ENCODE measurements at places on chromosomes 1 and 21.

DNA sequence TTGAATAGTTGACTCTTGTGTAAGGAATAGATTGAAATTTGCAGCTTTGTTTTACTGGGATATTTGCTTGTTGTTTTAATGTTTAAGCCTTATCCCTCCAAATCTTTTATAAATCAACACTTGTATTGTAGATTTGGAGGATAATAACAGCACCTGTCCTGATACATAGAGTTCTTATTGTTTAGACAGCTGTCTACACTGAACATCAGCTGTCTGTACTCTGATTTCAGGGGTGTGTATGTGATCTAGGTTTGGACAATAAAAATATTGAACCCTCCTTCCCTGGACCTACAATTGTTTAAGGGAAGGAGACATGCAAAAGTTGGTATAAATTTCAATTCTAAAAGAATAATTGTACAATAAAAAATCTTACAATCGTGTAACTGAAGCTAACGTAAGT lies 48.3 kb upstream of the DPH5 start:
- DNase-seq: no peak

GRCh38 chr1:116099379-116099778 lies 11.8 kb upstream of the MAB21L3 start:
- no peak for DNase-seq

- no peak for DNase-seq
Measured at GRCh38 chr1:162502928-162503327, 5.3 kb downstream of the UHMK1 start.

DNA sequence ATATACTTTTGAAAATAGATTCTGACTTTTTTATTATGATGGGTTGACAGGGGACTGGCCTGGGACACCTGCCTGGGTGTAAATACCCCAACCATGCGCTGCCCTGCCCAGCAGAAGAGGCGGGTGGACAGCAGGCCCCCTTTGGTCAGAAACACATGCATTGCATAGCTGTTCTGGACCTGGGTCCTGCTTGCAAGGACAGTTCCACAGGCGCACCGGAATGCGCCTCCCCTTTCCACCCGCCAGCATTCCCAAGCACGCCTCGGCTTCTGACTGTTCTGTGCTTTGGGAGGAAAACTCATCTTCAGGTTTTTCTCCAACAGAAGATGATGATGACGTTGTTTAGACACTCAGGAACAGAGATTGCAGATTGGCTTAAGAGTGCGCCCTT lies 428 bp upstream of the ZNF678 start:
- DNase-seq: no peak

GRCh38 chr1:212125654-212126053 lies 90.1 kb downstream of the DTL start:
- DNase-seq: no peak

DNA sequence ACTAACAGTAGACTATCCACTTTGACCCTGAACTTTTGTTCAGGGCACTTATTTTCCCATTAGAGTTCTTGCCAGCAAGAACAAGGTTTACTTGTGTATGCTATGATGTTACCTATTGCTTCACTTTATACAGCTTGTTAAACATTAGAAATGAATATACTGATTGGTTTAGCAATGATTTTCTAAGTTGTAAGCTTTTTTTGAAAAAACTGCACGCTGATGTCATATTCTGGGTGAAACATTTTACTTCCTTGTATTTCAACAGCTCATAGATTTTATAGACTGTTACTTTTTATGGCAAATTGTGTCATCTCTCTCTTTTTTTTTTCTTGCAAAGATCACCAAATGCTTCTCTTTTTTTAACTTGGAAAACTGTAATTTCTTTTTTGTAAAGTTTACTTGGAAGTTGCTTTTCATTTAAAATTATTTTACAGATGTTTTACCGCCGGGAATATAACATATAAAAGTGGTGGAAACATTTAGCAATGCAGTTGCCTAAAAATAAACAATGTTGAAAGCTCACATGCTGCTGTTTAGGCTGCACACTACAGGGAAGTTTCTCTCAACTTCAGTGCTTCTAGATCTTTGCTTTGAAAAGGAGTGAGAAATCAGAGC lies 215.3 kb upstream of the NFIA start:
- DNase-seq: no peak

- peak; percentile 74 for DNase-seq
Measured at GRCh38 chr1:24898152-24898908, 31.7 kb downstream of the RUNX3 start.

DNA sequence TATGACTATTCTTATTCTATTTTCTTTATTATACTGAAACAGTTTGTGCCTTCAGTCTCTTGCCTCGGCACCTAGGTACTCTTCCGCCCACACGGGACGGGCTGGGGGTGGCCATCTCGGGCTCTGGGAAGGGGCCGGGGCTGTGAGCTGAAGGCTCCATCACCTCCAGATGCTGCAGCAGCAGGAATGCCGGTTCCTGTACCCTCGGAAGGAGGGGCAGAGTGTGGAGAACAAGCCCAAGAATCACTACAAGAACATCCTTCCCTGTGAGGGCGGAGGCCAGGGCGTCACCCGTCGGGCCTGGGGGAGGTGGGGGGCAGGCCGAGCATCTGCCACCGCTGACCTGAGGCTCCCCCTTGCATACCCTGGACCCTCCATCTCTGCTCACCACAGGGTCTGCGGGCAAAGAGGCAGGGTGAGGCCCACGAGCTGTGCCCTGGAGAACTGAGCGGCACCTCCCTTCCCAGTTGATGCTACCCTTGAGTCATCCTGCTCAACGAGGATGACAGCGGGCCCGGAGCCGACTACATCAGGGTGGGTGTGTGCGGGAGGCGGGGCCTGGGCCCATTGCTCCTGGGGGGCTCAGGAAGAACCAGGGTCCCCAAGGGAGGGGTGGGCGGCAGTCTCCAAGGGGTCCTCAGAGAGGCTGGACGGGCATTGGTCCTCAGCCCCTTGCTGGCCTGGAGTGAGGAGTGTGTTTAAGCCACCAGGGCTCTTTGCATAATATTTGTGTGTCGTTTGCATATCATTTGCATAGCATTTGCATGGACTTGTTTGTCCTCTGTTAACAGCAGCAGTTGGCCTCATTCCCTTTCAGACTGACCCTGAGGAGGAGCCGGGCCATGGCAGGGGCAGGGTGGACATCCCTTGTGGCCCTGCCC lies 7.5 kb downstream of the RNF223 start:
- DNase-seq: no peak

GRCh38 chr1:178938959-178939317 lies 68.1 kb upstream of the ANGPTL1 start:
- no peak for DNase-seq

DNA sequence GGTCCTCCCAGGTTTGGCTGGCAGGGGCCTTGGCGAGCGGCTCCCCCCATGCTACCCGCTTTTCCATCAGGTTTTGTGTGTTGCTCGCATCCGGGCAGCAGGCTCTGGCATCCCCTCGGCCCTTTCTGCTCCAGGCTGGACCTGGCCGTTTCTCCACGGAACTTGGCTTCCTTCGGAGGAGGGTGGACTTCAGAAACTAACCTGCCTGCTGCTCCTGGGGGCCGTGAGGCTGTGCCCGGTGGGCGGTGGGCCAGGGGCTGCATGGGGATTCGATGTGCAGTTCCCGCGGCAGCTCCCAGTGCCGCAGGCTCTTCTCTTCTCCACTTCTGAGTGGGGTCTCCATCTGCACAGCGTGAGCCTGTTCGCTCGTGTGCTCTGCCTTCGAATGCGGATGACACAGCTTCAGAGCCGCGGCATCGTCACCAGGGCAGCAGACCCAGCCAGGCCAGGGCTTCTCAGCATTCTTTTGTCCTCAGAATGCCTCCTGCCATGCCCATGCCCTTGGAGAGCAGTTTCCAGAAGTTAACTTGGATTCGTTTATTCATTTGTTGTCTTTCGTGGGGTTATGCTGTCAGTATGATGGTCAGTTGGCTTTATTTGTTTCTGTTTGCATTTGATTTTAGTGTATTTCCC lies 36.4 kb downstream of the PRKCZ start:
- no peak for DNase-seq

GRCh38 chr1:45337630-45338325 lies 2.2 kb upstream of the TOE1 start:
- no peak for DNase-seq

- no peak for DNase-seq
Measured at GRCh38 chr1:205974712-205975111, 28.5 kb downstream of the RAB7B start.

- peak; percentile 5 for DNase-seq
Measured at GRCh38 chr1:57470036-57470435, 46.2 kb upstream of the DAB1 start.

DNA sequence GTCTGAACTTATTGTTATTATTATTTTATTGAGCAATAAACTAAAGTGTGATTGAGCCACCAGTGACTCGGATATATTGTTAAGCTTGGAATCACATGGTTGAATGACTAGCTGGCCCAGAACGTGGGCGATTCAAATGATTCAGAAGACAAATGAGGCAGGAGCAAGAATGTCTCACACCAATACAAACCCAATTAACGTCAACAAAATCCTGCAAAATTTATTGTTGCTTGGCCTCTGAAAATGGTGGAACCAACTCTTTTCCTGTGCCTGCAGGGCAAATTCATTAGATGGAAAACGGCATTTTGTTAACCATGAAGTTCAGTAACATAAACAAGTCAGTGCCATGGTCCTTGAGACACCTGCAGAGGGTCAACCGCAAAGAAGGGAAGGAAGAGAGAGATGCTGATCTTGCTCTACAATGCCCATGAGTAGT lies 482.0 kb downstream of the SETD4 start:
- DNase-seq: peak; percentile 30

- DNase-seq: peak; percentile 7
Measured at GRCh38 chr21:26011292-26011940, 159.2 kb downstream of the APP start.

DNA sequence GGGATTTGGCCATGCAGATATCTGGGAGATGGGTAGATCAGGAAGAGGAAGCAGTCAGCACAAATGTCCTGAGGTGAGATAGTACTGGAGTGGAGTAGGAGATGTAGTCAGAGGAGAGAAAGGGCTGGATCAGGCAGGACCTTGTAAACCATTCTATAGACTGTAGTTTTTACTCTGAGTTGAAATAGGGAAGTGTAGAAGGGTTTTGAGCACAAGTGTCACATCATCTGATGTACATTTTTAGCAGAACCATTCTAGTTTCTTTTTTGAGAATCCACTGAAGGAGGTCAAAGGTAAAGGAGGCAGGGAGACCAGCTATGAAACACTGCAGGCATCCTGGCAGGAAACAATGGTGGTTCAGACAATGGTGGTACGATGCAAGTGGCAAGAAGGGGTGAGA lies 194.6 kb upstream of the RRP15 start:
- DNase-seq: no peak

DNA sequence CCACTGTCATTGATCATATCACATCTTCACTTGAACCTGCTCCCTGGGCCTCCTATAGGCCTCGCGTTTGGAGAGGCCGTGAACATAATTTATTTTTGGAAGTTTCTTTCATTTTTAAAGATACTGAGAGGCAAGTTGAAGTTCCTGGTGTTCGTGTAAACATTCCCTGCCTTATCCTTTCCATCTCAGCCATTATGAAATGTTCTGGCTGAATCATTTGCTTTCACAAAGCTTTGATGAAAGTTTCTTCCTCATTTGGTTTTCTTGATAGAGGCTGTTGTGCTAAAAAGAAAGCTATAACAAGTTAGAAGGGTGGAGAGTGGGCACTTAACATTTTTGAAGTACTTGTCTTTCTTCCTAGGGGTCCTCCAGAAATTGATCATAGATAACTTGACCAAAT lies 15.5 kb downstream of the CAMTA1 start:
- DNase-seq: no peak

DNA sequence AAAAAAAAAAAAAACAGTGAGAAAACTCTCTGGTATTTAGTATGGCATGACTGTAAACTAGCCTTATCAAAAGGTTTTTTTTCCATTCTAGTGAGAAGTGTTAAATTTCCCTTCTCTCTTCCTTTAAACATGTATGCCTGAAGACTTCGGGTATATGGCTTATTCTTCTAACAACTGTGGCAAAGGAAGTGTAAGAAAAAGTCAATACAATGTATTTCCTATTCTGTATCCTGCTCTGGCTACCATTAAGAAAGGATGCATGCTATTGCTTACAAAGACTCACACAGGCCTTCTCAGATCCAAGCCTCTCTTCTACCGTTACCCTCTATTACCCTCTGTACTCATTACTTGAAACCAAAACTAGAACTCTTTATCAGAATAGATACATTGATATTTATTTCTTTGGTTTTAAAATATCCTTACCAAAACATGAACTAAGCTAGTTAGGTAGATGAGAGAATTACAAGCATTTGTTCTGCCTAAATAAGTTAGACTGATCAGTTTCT lies 8.4 kb downstream of the CEPT1 start:
- no peak for DNase-seq

DNA sequence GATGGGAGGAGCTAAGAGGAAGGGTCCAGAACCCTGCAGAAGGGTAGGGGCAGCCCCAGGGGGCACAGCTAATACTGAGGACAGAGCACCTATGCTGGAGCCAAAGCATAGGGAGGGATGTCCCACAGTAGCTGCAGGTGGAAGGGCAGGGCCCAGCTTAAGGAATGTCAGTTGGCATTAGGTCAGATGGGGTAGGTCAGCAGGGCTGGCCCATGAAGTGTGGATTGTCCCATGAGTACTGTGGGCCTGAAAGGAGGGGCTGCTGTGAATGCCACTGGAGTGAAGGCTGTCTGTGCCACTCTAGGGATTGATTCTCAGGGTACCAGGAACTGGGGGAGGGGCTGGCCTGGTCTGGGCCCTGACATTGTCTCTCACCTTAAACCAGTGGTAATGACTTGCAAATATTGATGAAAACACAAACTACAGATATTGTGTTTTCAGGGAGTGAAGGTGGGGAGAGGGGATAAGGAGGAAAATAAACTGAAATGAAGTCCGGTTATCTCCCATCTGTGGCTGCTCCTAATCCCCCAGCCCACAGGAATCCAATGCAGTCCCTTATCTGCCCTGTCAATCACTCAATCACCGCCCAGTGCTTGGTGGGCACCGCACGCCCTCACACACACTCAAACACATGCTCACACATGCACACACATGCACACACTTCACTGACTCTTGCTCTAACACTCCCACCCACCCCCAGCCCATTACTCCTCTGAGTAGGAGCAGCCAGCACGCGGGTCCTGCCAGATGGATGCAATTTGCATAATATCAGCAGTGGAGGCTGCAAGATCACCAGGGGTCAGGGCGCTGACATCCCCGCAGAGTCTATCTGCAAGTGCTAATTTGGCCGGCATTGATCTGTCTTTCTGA lies 27.8 kb downstream of the DMAP1 start:
- no peak for DNase-seq

- DNase-seq: no peak
Measured at GRCh38 chr1:199161319-199161680, 522.5 kb downstream of the PTPRC start.

DNA sequence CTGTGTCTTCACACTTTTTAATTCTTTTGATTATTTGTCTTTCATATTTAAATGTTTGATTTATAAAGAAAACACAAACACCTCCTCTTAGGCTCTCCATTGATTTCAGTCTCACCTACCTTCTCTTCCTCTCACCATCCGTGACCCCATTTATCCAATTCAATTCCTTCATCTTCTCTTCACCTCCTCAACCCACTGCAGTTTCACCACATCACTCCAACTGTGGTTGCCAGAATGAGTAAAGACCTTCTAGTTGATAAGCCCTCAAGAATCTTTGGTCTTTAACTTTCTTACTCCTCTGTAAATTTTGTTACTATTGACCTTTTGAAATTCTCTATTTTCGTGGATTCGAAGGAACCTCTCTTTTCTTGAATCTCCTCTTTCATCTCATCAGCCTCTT lies 260.7 kb downstream of the CHRM3 start:
- DNase-seq: no peak

- DNase-seq: no peak
Measured at GRCh38 chr1:230342019-230342418, 84.1 kb downstream of the PGBD5 start.

- no peak for DNase-seq
Measured at GRCh38 chr1:240284656-240285414, 193.2 kb downstream of the FMN2 start.

GRCh38 chr1:201795066-201795465 lies 33.9 kb upstream of the IPO9 start:
- DNase-seq: peak; percentile 36

Measured in HTR-8/SVneo (cell line).